CD4-positive, alpha-beta T cell treated with Interleukin-15 for 4 hours (primary cell): ENCODE measurements at places on chromosomes 13 and 19.
A peak's percentile ranks its signal among the peaks of the same experiment; 100 is the strongest.

- DNase-seq = no peak
Observed at GRCh38 chr19:542173-542866, 1.5 kb upstream of the GZMM start.

DNA sequence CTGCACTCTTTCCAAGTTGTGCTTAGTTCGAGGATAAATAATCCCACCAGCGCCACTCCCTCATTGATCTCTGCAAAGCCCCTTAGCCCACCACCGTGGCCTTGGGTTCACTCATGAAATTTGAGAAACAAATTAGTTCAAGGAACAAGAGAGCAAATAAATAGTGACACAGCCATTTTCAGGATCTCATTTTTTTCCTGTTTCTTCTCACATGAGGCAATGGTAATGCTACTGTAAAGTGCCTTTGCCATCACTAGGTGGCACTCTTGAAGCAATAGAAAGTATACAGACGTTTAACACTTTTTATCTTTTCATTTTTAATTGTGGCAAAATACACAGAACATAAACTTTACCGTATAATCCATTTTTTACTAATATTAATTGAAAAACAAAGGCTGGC, 76.8 kb upstream of the ZNF835 start:
- DNase-seq = no peak

- peak; percentile 21 for DNase-seq
Observed at GRCh38 chr19:34428549-34429285, 536 bp downstream of the UBA2 start.

- no peak for DNase-seq
Observed at GRCh38 chr13:32811297-32811800, 204.9 kb upstream of the KL start.

DNA sequence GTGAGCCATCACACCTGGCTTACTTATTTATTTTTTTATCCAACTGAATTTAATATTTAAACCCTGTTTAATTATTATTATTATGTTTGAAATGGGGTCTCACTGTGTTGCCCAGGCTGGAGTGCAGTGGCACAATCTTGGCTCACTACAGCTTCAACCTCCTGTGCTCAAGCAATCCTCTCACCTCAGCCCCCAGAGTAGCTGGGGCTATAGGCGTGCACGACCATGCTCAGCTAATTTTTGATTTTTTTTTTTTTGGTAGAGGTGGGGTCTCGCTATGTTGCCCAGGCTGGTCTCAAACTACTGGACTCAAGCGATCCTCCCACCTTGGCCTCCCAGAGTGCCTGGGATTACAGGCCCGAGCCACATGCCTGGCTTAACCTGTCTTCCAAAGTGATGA, 32.5 kb downstream of the SPTBN4 start:
- DNase-seq = no peak

DNA sequence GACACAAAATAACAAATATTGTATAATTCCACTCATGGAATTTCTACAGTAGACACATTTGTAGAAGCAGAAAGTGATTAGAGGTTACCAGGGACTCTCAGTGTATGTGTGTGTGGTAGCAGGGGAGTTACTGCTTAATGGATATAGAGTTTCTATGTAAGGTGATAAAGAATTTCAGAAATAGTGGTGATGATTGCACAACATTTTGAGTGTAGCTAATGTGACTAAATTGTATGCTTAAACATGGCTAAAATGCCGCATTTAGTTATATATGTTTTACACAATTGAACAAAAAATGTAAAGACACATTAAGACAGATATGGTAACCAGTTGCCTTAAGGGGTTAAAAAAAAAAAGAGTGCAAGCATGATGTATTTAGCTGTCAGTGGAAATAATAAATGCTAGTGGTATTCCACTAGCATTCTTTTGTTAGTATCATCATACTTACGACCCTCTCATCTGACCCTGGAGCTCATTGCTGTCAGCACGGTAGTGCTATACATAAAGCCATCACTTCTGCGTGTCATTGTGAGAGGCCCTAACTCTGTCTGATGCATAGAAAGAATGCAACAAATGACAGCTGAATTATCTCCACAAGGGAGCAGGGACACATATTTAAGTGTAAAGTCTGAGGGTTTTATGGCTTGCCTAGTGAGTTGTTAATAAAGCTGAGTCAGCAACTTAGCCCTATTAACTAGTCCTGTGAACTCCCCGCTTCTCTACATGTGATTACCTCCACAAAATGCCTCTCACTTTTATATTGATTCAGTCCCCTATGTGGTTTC, 134.1 kb upstream of the RXFP2 start:
- no peak for DNase-seq

GRCh38 chr13:72864142-72865011, 82.4 kb downstream of the PIBF1 start:
- DNase-seq = peak; percentile 1

- no peak for DNase-seq
Observed at GRCh38 chr13:51961493-51962403, 49.5 kb downstream of the ATP7B start.

GRCh38 chr13:44734201-44734707, 158.1 kb upstream of the TSC22D1 start:
- no peak for DNase-seq

DNA sequence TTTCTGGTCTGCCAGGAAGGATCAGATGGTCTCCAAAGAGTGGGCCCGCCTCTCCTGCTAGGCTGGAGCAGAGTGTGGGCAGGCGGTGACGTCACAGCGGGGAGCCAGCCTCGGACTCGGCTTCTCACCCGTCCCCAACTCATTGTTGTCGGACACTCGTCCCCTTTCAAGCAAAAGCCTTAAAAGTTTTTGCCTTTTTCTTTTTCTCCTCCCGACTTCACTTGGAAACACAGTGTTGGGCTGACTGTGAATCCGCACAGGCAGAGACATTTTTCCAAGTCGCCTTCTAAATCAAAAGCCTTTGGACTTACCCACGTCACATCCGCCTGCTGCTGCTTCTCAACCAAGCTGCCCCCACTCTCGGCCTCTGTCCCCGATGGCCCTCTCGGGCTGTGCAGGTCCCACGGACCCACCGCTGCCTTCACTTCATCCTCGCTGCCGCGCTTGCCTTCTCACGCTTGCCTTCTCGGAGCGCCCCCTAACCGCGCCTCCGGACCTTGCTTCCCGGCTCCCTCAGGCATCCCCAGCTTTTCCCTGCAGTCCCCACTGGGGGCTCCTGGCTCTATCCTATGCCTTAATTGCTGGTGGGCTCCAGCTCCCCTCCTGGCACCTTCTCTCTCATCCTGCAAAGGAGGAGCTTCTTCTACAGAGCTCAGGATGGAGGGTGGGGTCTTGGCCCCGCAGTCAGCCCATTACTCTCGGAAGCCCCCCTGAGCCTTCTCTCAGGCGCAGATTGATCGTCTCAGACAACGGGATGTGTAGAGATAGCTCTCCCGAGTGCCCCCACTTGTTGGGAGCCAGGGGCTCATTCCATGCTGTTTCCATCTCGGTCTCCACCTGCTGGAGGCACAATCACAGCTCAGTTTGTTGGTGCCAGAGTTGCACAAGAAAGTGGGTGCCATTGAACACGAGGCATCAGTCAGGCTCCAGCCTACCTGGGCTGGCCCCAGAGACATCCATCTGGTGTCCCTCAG, 3.9 kb upstream of the ZNF135 start:
- DNase-seq = no peak

- DNase-seq = peak; percentile 14
Observed at GRCh38 chr19:46574533-46574932, 26.6 kb upstream of the CALM3 start.

- DNase-seq = no peak
Observed at GRCh38 chr13:38361542-38362262, 12.1 kb downstream of the UFM1 start.

DNA sequence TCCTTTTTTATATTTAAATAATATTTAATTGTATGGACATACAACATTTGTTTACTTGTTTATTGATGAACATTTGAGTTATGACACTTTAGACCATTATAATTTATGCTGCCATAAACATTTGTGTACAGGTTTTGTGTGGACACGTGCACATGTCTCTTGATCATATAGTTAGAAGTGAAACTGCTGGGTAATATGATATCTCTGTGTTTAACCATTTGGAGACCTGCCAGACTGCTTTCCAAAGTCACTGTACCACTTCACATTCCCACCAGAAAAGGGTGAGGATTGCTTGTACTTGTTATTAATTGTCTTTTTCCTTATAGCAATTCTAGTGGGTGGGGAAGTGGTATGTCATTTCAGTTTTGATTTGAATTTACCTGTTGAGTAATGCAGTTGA, 145.6 kb upstream of the KLHL1 start:
- no peak for DNase-seq

- no peak for DNase-seq
Observed at GRCh38 chr13:30448441-30448840, 17.3 kb downstream of the HMGB1 start.

GRCh38 chr19:12774588-12775555, at the start of gene HOOK2:
Gene HOOK2, minus strand, starts transcription at chr19:12775552. Its CDS starts 103 bp downstream, at chr19:12775449.
- peak; percentile 41 for DNase-seq

GRCh38 chr19:10390652-10391286, 10.4 kb upstream of the TYK2 start:
- DNase-seq = peak; percentile 69

DNA sequence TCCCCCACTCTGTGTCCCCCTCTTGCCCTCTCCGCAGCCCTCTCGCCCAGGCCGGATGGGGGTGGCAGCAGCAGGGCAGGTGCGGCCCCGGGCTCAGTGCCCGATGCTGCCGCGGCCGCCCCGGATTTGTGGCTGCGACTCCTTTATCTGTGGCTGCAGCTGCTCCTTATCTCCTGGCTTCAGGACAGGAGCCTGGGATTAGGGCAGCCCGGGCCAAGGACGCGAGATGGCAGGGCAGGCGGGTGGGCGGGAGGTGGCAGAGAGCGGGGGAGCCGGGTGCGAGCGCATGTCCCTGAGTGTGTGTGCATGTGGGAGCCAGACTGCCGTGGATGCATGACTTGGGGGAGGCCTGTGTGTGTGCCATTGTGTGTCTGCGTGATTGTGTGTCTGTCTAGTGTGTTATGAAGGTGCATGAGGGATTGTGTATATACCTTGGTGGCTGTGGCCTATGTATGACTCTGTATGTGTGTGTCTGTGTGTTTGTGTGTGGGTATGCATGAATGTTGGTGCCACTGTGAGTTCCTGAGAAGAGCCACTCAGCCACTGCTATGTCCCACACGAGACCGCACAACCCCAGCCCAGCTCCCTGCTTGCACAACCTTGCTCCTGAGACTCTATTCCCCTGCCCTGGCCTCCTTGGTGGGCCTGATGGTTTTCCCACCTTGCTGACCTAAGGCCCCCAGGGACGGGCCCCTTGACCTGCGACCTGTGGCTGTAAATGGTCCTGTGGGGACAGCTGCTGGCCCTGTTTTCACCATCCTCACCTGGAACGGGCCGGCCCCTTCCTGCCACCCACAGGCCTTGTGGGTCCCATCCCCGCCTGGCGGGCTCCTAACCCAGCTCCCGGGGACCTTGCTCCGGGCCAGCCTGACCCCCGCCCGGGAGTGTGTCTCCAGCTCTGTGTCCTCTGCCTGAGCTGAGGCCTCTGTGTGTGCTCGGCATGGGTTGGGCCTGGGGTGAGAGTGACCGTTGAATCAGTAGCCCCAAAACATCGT, 5.3 kb upstream of the NRTN start:
- no peak for DNase-seq

DNA sequence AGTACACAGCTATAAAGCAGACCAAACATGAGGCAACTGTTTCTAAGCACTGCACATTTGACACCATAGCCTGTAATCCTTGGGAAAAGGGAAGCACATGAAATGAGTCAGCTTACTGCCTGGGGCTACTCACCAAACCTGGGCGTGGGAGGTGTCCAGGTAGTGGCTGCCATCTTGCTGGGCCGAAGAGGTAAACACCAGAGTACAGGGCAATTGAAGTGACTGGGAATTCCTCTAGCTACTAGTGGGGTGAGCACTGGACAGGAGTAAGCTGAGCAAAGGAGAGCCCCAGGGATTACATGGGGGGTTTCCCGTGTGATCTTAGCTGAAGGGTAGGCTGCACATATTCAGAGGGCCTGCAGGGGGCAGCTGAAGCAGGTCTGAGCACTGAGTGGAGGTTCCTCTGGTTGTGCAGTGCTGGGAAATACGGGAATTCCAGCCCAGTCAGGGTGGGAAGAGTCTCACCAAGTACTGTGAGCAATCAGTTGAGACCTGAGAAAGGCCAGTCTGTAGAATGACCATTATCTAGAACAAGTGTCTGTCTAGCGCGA, 140.5 kb downstream of the SLC7A1 start:
- DNase-seq = no peak

DNA sequence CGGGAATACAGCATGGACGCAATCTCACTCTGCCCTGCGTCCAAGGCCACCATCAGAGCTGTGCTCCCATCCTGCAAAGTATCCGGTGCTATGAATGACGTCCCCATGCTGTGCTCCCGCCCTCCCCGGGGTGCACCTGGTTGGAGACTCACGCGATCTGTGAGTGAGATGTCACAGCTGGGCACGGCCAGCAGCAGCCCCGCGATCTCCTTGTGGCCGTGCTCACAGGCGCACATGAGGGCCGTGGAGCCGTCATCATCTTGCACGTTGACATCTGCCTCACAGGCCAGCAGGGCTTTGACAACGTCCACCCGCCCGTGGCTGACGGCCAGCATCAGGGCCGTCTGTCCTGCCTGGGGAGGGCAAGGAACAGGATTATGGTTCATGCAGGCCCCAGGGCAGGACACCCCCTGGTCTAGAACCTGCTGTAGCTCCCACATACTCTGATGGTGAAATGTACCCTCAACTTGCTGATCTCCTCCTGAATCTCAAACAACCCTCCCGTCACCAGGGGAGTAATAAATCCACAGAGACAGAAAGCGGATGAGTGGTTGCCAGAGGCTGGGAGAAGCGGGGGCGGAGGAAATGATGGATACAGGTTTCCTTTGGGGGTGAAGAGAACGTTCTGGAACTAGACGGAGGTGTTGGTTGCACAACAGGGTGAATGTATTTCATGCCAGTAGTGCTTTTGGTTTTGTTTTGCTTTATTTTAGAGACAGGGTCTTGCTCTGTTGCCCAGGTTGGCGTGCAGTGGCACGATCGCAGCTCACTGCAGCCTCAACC, 14.5 kb upstream of the SPC24 start:
- no peak for DNase-seq

- no peak for DNase-seq
Observed at GRCh38 chr19:58284199-58284598, 5.4 kb downstream of the ZNF8 start.

DNA sequence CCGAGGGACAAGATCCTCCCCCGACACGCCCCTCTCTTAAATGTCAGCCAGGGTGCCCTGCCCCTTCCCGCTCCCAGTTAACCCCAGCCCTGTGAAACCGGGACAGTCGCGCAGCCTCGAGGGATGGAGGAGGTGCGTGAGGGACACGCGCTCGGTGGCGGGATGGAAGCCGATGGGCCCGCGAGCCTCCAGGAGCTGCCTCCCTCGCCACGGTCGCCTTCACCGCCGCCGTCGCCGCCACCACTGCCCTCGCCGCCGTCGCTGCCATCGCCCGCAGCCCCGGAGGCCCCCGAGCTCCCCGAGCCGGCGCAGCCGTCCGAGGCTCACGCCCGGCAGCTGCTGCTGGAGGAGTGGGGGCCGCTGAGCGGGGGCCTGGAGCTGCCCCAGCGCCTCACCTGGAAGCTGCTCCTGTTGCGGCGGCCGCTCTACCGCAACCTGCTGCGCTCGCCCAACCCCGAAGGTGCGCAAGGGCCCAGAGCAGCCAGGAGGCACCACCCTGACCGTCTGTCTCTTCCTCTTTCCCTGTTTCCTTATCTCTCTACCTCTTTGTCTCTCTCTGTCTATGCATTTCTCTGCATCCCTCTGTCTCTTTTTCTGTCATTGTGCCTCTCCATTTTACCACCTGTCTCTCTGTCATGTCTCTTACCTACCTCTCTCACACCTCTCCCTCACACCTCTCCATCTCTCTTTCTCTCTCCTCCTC, at the start of gene NCCRP1:
Gene NCCRP1 (plus strand): TSS at position 105 of the 703 bp plus-strand sequence. CDS start 19 bp downstream, at position 124.
- no peak for DNase-seq

- no peak for DNase-seq
Observed at GRCh38 chr13:32496599-32497160, 41.9 kb downstream of the N4BP2L2 start.
